Omental fat pad (tissue), 4 donors: ENCODE measurements at places on chromosomes 5 and 9.

DNA sequence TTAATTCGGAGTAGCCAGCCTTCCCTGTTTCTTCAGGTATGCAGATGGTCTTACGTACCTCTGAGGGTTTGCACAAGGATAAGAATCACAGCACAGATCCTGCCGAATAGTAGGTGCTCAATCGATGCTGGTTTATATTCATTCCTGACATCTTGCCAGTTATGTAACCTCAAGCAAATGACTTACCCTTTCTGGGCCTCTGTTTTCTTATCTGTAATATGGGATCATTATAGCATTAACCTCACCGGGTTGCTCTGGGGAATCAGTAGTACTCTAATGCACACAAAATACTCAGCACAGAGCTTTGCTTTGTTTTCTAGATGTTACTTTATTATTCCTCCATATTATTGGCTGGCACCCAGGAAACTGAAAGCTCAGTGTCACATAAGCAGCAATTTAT, 7.7 kb upstream of the NR5A1 start:
- no peak for DNase-seq

DNA sequence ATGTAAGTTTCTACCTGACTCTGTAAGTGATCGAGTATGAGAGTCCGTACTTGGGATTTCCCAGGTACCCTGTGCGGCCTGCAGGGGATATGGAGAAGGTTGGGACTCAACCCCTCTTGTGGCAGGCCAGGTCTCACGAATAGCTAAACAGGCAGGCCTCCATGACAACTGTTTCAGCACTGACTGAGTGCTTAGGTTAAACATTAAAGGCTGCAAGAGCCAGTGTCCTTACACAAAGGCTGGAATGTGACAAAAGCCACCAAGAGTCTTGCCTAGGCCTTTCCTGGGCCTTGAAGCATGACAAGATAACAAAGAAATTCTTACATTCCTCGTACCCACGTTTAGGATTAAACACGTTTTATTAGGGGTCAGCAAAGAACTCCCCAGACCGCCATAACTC, 58.6 kb downstream of the THBS4 start:
- DNase-seq: no peak

DNA sequence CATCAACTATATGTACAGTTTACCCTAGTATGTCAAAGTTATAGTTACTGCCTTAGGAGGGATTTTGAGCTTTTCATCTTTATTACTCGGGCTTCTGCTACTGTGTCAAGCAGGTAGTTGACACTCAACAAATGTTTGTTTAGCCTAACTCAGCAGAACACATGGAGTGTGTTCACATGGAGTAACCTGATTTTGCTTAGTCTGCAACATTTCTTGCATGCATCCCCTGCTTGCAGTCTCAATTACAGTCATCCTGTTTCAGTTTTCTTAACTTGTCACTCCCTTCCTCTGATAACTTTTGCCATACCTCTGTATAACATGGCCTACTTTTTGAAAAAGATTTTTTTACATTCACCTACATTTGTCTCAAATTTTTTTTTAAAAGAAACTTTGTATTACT, 135.5 kb downstream of the NMUR2 start:
- DNase-seq: no peak

DNA sequence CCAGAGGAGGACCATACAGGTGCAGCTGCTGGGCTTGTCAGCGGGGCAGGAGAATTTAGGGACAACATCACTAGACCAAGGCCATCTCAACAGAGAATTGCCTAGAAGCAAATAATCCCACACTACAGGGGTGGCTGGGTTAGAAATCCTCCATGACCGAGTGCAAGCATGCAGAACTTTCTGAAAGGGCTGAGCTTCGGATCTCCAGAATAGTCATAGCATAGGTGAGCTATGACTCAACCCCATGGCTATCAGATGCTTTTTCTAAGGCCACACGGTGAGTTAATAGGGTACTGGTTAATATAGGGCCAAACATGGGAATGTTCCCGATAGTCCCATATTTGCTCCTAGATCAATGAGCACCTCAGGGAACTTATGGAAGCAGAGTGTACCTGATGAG, 4.2 kb downstream of the KCNIP1 start:
- DNase-seq: no peak

DNA sequence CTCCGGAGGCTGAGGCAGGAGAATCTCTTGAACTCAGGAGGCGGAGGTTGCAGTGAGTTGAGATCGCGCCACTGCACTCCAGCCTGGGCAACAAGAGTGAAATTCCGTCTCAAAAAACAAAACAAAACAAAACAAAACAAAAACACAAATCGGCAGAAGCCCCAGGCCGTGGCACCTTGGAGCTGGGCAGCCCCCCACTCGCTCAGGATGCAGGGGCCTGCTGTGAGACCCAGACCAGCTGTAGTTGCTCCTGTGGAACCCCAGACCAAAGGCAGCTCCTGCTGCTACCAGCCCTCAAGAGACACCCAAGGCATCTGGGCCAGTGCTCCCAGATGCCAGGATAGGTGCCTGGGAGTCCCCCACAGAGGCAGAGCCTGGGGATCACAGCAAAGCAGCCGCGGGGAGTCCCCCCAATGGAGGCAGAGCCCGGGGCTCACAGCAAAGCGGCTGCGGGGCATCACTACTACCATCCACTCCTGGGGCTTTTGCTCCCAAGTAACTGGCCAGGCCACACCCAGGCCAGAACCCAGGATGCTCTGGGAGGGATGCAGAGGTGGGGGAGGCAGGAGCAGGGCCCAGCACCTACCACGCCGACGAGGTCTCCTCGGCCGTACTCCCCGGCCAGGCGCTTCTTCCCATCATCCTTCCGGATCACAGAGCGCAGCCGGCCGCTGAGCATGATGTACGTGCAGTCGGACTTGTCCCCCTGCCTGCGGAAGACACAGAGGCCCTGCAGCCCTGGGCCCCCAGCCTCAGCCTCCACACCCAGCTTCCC, 37.7 kb upstream of the NSMF start:
- no peak for DNase-seq

GRCh38 chr5:131521252-131521651, 113.8 kb downstream of the RAPGEF6 start:
- DNase-seq: no peak

DNA sequence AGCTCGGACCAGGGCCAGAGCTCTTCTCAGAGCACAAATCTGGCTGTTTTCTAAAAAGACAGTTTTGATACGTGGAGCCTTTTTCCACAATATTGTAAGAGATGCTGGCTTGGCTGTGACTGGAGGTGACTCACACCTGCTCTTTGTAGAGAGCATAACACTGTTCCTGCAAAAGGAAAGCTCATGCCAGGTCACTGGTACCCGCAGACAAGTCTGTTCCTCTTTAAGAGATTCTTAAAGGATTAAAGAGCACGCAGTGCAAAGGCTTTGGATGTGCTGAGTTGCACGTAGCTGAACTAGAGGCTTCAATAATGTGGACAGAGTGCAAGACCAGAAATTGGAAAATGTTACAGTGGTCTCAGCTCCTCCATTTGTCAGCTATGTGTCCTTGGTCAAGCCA, 19.0 kb downstream of the ACTL7B start:
- no peak for DNase-seq

GRCh38 chr5:142725231-142726187, 39.6 kb upstream of the FGF1 start:
- no peak for DNase-seq

DNA sequence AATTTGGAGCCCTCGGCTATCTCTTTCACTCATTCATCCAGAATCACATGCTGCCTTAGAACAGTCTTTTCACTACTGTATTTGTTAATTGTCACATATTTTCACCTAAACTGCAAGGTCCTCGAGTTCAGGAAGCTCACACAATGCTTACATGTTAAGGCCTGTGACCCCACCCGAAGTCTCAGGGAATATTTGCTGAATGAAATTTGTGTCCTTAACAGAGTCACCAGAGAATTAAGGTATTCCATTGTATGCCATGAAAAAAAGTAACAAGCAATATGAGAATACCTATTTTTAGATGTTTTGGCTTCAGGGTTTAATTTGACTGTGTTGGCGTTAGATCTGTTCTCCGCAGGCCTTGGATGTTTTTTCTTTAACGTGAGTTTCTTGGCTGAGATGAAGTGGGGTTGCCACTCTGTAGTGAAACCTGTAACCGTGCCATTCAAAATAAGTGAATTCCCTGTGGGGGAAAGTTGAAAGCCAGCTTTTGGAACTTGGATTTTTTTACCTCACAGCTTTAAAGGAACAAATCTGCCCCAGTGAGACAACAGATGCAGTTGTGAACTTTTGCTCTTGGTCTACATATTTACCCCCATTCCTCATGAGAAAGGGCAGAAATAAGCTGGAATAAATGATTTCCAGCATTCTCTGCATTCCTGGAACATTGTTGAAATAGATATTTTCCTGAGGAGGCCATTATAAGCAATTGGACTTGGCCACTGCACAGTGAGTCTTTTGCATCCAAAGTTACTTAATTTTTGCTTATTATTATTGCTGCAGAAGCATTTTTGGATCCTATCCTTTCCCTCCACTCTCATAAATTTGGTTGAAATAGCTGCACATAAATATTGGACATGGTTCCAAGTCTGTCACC, 35.9 kb upstream of the FBP1 start:
- DNase-seq: no peak

DNA sequence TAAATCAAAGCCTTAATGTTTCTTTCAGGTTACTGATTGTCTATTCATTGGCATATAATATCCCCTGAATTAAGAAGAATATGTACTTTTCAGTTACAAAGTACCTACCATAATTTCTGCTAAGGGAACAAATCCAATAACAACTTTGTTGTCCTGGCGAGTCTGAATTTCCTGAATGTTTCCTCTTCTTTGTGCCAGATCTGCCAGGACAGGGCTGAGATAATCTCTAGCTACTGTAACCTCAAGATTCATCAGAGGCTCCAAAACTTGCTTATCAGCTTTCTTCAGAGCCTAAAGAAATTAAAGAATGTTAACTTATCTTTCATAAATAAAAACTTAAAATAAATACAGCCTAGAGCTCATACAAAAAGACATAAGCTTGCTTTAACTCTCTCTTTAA, 37.2 kb downstream of the HEXB start:
- DNase-seq: no peak
